CD14-positive monocyte (primary cell): ENCODE measurements at places on chromosomes 6 and 20.

DNA sequence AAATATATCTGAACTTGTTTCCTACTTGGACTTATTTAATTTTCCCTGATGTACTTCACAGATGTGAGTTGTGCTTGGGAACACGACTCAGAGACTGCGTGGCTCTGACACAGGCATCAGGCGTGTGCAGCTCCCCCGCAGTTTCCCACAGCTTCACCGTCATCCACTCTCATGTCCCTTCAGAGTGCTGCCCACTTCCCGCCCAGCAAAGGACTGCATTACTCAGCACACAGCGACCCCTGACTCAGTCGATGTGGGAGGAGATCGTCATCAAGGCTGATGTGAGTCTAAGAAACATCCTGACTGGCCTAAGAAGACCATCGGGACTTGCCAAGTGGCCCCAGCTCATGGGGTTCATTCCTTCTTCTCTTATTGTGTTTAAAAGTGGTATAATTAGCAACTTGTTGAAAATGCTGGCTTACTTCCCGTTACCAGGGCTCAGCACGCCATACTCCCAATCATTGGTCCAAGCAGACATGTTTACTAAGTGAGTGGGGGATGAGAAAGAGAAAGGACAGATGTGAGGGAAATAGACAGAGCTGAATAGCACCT, 539.4 kb upstream of the JARID2 start:
- peak; percentile 47 for DNase-seq

- no peak for DNase-seq
Observed at GRCh38 chr20:41738604-41739206, 120.5 kb upstream of the CHD6 start.

- no peak for DNase-seq
Observed at GRCh38 chr6:13572951-13573654, 1.3 kb upstream of the SIRT5 start.

DNA sequence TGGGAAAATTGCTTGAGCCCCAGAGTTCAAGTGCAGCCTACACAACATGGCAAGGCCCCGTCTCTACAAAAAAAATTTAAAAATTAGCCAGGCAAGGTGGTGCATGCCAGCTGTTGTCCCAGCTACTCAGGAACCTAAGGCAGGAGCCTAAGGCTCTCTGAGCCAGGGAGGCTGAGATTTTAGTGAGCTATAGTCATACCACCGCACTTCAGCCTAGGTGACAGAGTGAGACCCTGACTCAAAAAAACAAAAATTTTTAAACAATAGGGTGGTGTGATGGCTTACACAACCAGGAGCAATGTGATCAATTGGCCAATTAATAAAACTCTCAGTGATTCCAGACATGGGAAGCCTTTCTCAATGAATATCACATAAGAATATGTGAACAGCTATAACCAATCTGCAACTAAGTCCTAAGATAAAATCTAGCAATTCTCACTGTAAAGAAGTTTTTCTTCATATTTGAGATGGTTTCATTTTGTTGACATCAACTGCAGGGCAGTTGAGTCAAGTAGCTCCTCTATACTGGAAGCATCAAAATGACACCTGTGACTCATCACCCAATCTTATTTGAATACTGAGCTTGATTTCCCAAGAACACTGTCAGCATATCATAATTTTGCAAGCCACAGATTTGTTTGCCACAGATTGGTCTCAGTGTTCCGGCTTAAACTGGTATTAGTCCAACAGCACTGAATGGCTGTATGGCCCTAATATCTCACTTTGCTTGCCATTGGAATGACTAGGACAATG, 169.0 kb upstream of the GJE1 start:
- no peak for DNase-seq

GRCh38 chr20:17676942-17677341, 5.1 kb downstream of the RRBP1 start:
- DNase-seq, result no peak

GRCh38 chr6:163955096-163955495, 540.6 kb downstream of the QKI start:
- DNase-seq, result no peak

DNA sequence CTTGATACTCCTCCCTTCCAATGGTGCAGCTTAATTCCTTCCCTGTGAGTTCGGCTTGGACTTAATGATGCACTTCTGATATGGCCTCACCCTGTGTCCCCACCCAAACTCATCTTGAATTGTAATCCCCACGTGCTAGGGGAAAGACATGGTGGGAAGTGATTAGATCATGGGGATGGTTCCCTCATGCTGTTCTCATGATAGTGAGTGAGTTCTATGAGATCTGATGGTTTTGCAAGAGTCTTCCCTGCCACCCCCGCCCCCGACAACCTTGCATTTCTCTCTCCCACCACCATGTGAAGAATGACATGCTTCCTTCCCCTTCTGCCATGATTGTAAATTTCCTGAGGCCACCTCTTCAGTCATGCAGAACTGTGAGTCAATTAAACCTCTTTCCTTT, 50.3 kb upstream of the HLA-G start:
- DNase-seq, result no peak

- no peak for DNase-seq
Observed at GRCh38 chr6:12158686-12159415, 131.3 kb upstream of the EDN1 start.

DNA sequence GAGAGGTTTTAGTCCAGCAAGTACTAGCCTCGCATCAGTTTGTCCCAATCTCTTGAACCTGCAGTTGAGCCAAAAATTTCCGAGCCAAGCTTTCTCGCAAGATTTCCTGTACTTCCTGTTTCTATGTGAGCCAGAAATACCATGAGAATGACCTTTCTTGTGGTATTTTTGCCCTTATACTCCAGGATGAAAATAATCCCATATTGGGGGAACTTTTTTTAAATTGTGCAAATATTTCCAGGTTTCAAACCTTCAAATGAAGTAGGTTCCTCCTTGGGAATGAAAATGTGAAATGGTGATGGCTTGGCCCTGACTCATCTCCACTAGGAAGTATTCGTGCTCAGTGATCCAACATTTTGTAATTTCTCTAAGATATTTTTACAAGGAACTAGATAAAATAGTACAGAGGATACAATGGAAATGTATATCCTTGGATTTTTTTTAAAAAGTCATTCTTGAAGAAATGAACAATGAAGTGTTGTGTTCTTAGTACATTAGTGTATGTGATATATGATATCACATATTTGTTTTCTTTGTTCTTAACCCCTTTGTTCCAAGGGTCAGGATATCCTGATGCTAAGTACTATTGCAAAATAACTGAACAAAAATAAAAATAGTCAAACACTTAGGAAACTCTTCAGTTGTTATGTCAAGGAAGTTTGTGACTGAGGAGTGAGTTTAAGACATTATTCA, 184.0 kb downstream of the PDE7B start:
- DNase-seq, result peak; percentile 69

- no peak for DNase-seq
Observed at GRCh38 chr20:34771680-34772081, 53.8 kb downstream of the NCOA6 start.

GRCh38 chr6:56550301-56550700, 92.4 kb downstream of the DST start:
- no peak for DNase-seq

DNA sequence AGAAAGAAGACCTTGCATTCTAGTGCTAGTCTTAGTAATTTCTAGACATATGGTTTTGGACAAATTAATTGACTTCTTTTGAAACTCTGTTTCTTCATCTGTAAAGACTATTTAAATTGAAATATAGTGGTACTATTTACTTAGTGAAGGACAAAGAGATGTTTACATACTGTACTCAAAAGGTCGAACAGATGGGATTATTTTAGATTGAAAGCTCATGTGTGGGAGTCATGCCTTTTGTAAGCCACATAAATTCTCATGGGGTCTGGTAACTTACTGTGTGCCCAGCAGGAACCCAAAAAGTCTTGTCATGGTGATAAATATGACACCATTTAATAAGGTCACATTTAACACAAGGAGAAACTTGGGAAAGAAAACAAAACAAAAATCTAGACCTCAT, 368.2 kb upstream of the CITED2 start:
- no peak for DNase-seq

GRCh38 chr6:33923857-33924514, 120.2 kb upstream of the MLN start:
- no peak for DNase-seq

- no peak for DNase-seq
Observed at GRCh38 chr20:48782901-48783308, 44.9 kb downstream of the PREX1 start.

- no peak for DNase-seq
Observed at GRCh38 chr6:143515061-143515760, 3.7 kb upstream of the FUCA2 start.

- DNase-seq, result no peak
Observed at GRCh38 chr6:142356884-142357225, 55.0 kb downstream of the ADGRG6 start.

DNA sequence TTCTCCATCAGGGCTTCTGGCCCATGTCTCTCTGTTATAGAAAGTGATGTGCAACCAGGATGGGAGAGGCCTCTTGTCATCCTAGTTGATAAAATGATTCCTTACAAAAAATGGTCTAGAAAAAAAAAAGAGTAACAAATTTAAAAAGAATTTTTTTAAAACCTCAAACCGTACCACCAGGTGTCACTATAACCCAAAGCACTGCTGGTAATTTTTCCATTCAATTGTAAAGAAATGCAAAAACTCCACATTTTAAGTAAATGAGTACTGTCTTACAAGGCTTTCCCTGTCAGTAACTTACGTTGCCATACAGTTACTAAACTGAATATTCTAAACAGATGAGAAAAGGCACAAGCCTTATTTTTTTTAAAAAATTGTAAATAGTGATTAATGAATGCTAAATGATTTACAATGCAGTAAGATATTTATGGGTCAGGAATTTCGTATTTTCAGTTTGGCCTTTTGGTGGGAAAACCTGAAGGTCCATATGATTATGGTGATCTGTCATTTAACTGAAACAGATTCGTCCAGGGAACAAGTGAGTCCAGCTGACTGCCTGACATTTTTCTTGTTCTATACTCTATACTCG, 95.4 kb downstream of the OGFRL1 start:
- DNase-seq, result no peak
